ENCODE measurements at places on chromosomes 5 and 9.
A peak's percentile ranks its signal among the peaks of the same experiment; 100 is the strongest.

GRCh38 chr5:29307478-29307877 lies 1886.0 kb upstream of the CDH6 start:
- no peak for DNase-seq

- no peak for DNase-seq
Measured at GRCh38 chr9:121840838-121841760, 189.7 kb downstream of the DAB2IP start.

GRCh38 chr9:133989625-133990365 lies 2.3 kb downstream of the VAV2 start:
- no peak for DNase-seq

- peak; percentile 49 for DNase-seq
Measured at GRCh38 chr9:112097712-112098688, 77.1 kb downstream of the SUSD1 start.

DNA sequence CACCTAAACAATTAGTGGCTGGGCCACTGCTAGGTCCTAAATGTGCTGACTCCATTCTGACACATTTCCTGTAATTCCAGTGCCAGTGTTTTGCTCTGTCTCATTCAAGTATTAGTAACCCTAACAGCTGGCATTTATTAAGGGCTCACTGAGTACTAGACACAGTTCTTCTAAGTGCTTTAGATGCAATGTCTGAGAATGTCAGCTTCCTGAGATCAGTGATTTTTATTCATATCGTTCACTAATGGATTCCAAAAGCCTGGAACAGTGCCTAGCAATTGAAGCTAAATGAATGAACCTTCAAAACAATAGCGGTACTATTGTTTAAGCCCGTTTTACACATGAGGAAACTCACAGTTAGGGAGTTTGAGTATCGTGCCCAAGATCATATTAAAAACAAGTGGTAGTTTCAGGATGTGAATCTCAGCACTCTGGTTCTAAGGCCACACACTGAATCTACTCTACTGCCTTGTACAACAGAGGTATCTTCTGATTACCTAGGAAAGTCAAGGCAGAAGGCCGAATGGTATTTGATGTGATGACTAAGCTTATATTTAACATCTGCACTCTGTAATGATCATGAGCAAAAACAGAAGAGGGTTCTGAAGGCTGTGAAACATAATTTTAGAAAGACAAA lies 304.0 kb downstream of the PJA2 start:
- no peak for DNase-seq

DNA sequence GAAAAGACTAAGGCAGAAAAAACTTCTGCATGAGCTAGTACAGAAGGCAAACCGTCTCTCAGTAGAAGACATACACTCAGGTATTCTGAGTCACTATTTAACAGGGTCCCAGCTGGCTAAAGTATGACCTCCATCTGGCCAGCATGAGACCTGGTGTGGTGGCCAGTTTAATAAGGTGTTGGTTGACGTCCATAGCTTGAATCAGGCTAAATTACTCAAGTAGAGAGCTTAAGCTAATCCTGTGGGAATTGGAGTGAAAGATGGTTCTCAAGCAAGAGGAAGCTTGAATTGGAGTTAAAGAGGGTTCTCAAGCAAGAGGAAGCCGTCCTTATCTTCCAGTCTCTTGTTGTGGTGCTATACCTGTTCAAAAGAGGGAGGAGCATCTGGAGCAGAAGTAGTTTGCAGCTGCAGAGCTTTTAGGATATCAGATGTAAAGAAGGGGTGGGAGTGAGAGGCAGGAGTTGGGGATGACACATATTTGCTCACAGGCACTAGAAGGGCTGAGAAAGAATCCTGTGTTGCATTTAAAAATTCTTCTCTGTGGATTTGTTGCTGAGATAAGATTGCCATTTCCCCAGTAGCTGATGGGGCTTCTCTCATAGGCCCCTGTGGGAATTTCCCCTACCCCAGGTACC lies 136.1 kb upstream of the RUSC2 start:
- DNase-seq: no peak

- DNase-seq: peak; percentile 24
Measured at GRCh38 chr5:178385496-178385890, 152.9 kb upstream of the PHYKPL start.

DNA sequence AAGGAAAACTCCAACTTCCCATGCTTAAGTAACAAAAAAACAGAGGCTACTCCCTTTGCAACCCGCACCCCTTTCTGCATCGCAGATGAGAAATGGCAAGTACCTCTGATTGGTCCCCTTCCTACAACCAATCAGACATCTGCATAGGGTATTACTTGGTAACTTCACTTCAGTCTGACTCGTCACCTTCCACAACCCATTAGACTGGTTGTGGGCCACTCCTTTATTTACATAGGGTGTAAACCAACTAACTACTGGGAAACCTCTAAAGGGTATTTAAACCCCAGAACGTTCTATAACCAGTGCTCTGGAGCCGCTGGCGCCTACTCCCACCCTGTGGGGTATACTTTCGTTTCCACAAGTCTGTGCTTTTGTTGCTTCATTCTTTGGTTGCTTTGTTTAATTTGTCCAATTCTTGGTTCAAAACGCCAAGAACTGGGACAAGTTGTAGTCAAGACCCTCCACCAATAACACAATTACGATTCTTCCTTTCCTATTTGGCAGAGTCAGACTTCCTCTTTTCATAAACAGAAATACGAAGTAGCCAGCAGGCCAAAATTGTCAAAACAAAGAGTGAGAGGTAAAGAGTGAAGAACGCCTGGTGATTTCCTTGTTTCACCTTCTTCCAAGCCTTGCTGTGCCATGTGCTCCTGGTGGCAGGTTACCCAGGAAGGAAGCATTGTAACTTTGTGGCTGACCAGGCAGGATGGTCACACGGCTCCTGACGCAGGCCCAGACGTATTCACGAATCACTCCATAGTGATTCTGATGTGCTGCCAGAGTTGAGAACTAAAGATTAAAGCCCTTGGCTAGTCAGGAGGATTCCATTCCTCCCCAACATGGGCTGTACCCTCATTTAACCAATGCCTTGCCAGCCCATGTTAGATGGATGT lies 477.4 kb downstream of the ARHGEF28 start:
- no peak for DNase-seq

GRCh38 chr9:99185934-99186333 lies 35.8 kb downstream of the ALG2 start:
- no peak for DNase-seq

GRCh38 chr5:62354028-62354874 lies 48.2 kb downstream of the KIF2A start:
- no peak for DNase-seq

- DNase-seq: no peak
Measured at GRCh38 chr5:151196556-151197290, 27.2 kb downstream of the CCDC69 start.

DNA sequence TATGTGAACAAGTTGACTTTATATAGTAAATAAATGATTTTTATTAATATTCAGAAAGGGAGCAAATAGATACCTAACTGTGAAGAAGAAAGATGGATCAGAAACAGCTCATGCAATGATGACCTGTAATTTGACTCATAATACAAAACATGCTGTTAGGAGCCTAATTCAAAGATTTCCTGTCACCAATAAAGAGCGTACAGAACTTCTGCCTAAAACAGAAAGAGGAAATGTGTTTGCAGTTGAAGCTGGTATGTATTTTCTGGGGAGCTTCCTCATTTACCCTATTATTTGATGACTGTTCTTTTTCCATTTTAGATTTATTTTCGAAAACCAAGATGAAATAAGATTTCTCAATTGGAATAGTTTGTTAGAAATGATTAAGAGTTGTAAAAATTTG lies 11.4 kb downstream of the YTHDC2 start:
- no peak for DNase-seq

DNA sequence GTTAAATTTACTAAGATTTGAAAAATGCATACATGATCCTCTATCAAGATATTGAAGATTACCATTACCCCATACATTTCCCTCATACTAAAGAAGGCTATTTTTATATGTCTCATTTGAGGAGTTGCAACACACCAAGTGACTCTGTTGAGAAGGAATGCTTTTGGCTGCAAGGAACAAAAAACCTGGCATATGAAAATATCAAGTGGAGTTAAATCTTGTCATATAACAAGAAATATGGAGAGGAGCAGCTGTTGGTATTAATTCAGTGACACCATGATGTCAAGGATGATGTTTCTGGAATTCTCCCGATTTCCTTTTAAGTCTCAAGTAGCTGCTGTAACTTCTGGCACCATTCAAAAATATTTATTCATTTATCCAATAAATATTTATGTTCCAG lies 193.8 kb downstream of the CSNK1G3 start:
- no peak for DNase-seq

DNA sequence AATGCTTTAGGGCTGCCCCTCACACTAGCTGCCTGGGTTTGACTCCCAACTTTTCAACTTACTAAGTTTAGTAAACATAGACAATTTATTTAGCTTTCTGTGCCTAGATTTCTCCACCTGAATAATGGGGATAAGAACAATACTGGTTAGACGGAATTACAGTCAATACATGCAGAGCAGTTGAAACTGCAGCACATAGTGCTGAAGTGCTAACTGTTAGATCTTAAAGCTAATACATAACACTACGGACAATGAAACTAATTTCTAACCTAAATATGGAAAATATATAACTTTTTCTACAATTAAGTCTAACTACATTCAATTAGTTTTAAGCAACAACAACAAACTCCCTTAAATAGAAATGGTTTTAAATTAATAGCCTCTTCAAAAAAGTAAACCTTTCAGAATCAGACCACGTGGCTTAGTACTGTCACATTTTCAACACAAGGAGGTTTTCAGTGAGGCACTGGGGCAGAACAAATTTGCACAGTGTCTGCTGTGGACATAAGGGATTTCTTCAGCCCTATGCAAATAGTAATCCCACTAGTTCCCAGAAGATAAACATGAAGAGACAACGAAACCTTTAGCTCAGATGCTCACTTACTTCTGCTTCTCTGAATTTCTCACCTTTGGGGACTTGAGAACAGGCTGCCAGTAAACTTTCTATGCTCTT lies 293.4 kb downstream of the EDIL3 start:
- no peak for DNase-seq

- DNase-seq: no peak
Measured at GRCh38 chr5:423233-423565, 19.8 kb upstream of the EXOC3 start.

GRCh38 chr5:131252824-131253171 lies 11.1 kb upstream of the CDC42SE2 start:
- DNase-seq: peak; percentile 77

DNA sequence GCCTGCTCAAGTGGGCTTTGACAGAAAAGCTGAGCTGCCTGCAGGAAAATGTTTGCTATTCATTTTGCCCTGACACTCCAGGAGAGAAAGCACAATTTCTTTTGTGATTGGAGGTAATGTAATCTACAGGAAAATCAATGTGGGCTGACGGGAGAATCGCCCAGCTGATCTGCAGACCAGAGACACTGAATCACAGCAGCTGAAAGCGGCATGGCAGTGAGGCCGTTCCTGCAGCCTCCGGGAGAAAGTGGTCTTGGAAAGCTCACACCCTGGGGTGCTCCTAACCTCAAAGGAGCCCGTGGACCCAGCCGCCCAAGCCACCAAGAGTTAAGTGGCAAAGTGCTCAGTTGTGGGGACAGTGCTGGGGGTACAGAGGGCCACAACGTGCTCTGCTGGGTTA lies 593.6 kb downstream of the BNC2 start:
- DNase-seq: no peak

- DNase-seq: peak; percentile 88
Measured at GRCh38 chr9:126781186-126782052, 23.4 kb upstream of the ZBTB43 start.

- DNase-seq: no peak
Measured at GRCh38 chr9:129834489-129835127, 467 bp downstream of the C9orf78 start.

- DNase-seq: no peak
Measured at GRCh38 chr5:58048185-58048925, 411.5 kb downstream of the PLK2 start.

DNA sequence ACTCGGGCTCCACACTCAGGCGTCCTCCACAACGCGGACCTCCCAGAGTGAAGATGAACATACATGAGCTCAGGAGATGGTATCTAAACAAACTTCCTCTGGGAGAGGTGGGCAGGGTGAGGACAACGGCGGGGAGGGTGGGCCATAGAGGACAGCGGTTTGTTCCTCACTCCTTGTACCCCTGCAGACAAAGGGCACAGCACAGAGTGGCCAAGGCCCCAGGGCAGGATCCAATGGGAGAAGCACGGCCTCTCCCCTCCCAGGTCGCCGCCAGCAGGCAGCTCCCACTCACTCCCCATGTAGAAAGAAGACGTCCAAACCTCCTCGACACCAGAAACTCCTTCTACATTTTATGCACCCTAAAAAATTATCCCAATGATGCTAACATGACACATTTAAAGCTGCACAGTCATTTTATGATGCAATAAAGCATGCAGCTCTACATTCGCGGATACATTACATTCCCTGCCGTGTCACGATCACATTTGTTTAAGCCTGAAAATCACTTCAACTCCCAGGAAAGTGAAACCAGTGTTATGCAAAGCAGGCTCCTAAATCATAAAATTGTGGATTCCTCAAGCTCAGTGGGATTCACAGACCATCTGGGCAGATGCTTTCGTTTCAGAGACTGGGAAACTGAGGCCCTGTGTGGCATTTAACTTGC lies 87.5 kb upstream of the SARDH start:
- no peak for DNase-seq

- no peak for DNase-seq
Measured at GRCh38 chr5:19866090-19866450, 121.9 kb downstream of the CDH18 start.

GRCh38 chr5:68381060-68381459 lies 165.5 kb downstream of the PIK3R1 start:
- DNase-seq: no peak

GRCh38 chr5:160923936-160924710 lies 72.1 kb upstream of the ATP10B start:
- peak; percentile 59 for DNase-seq

DNA sequence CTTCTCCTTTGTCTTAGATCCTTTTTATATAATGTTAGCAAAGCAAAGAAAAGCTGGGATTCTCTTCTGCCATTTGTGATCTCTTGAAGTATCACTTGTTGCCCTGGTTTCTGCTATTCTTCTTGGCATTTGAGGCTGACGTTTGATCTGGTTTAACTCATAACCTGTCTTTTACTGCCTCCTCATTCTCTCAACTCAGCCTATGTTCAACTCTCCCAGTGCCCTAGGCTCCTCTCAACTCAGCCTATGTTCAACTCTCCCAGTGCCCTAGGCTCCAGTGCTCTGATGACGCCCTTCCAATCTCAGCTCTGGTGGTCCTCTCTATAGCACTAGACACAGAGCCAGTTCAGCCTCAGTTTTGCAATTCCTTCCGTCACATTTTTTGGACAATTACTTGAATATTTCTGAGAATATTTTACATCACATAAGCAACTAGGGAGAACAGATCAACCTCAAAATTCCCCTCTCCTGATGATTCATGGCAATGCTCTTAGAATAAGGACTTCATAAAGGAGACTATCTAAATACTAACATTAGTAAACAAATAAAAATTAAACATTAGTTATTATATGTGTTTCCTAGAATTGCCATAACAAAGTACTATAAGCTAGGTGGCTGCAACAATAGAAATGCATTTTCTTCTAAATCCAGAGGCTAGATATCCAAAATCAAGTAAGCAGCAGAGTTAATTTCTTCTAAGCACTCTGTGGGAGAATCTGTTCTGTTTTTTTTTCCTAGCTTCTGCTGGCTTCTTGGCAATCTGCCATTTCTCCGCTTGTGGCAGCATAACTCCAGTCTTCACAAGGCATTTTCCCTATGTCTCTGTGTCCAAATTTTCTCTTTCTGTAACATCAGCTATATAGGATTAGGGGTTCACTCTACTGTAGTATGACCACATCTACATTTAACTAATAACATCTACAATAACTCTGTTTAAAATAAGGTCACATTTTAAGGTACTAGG lies 662.1 kb upstream of the FTMT start:
- DNase-seq: no peak
